ENCODE measurements at places on chromosomes 6 and 20.
A peak's percentile ranks its signal among the peaks of the same experiment; 100 is the strongest.

DNA sequence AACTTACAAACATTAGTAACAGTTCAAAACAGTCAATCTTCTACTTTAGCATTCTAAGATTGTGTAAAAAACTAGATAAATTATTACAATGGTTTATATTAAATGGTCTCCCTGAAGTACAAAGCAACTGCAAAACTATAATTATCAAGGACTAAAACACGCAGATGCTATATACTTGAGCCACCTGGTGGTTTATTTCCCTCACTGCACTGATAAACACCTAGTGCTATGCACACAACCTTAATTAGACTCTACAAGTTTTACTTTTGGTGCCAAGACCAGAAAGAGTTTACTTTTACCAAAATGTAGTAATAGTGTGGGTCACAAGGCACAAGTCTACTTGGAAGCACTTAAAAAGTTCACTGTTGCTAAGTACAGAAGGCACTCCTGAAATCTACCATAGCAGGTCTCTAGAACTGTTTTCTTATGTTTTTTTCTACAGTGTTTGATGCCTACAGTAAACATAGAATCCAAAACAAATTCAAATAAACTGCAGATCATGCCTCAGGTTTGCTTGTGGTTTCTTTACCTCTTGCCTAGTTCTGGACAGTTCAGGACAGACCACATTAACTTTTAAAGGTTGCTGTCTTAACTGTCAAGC, 49.2 kb downstream of the GMDS start:
- peak; percentile 38 for DNase-seq

DNA sequence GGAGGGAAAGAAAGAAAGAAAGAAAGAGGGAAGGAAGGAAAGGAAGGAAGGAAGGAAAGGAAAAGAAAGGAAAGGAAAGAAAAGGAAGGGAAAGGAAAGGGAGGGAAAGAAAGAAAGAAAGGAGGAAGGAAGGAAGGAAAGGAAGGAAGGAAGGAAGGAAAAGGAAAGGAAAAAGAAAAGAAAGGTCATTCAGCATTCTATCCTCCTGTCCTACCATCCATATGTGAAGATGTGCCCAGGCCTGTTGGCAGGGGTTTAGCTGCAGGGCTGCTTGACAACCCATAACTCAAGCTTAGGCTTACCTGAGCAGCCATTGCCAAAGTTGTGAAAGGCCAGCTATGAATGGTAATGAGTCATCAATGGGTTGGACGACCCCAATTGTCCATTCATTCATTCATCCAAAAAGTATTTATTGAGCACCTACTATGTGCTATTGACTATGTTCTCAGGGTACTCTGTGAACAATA, 49.9 kb upstream of the OCSTAMP start:
- no peak for DNase-seq

DNA sequence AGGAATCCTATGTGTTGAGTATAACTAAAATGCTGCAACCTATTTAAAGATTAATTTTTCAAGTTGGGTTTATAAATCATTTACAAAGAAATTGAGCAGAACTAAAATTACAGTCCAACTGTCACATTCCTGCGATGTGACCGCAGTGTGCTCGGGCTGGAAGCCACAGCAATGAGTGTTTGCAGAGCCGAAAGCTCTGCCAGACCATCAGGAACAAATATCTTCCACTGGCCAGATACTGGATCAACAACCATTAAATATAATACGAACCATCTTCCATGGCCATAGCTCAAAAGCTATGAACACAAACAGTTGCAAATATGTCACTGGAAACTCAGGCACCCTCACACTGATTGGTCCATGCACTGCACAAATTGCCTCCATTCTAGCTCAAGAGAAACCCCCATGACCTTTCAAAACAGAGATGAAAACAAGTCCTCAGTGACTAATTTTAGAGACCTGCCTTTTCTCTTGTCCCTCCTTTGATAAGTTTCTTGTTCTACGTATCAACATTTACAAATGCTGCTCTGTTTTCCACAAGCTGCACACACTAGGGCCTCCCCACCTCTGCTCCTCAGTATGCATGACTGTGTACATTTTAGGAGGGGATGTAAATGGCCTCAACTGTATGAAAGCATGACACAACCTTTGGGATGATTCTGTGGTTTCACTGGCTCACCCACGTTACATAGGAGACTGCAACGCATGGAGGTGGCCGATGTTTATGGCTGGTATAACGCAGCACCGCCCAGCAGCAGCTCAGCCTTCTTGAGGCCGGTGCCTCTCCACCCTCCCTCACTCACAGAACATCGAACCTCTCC, 171.7 kb downstream of the WDR27 start:
- no peak for DNase-seq

DNA sequence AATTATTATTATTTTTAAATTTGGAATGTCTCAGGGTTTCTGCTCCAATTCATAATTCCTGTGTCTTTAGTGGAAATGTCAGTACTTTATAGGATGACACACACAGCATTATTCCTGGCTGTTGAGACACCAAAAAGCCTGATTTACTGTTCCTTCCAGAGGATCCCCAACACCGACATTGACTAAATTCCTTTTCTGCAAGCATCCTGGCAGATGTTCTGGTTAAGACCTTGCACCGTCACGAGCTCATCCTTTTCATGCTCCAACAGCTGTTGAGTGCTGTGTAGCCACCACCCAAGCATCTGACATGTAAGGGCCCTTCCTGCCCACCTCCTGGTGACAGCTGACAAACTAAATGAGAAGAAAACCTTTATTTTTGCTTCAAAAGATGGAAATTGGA, 284.3 kb upstream of the SULF2 start:
- no peak for DNase-seq

DNA sequence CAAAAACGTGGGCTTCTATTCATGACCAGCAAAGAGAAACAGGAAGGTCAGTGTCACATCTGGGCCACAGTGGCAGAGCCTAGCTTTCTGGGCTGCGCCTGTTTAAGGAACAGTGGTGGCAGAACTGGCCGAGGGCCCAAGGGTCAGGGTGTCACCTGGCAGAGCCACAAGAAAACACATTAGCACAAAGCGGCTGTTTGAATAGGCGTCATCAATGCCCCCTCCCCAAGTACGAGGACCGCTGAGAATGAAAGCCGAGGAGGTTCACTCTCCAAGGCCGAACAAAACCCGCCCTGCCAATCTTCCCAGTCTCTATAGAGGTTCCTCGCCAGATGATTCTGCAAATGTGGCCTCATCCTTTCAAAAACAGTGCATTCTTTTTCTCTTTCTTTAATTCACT, 125.2 kb upstream of the TRAF3IP2 start:
- DNase-seq = no peak

DNA sequence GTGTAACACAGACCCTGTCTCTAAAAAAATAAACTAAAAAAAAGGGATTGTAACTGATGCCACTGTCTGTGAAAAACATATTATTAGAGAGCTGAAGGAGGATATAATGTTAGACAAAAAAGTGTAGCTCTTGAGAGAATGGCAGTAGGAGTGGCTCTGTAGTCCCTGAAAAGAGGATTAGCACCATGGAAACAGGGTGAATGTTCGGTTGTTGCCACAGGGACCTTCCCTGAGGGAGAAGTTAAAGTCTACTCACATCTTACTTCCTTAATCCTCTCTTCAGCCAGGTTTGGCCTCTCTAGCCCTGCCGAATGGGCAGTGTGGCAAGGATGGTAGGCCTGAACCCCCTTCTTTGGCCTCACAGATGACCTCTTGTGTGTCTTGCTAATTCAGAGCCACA, 12.1 kb downstream of the SCAND1 start:
- no peak for DNase-seq

- no peak for DNase-seq
Observed at GRCh38 chr20:35451295-35451694, 4.1 kb upstream of the CEP250 start.

DNA sequence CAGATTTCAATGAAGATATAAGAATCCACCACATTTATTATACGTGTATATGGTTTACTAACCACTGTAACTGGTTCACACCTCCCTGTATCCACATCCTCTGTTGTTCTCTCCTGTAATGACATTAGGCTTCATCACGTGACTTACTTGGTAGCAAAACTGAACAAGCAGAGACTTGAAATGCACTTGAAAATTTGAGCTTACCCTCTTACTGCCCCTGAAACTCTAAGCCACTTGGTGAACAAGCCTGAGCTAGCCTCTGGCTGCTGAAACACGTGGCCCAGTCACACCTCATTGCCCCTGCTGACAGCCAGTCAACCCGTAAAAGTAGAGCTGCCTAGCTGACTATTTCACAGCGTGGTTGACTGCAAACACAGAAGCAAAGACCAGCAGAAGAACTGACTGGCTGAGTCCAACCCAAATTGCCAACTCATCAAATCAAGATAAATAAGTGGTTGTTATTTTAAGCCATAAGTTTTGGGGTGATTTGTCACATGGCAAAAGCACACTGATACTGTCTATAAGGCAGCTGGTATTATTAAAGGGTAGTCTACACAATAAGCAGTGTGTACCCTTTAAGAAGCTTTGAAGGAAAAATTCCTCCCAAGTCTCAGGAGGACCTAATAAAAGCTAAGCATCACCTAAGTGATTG, 109.0 kb downstream of the RALGAPA2 start:
- no peak for DNase-seq

GRCh38 chr6:166253281-166253681, 54.9 kb downstream of the PRR18 start:
- DNase-seq = no peak

- no peak for DNase-seq
Observed at GRCh38 chr6:83168556-83168955, 24.5 kb downstream of the PGM3 start.

- DNase-seq = no peak
Observed at GRCh38 chr6:12060780-12061609, 48.9 kb downstream of the HIVEP1 start.

GRCh38 chr6:121548131-121548530, 112.7 kb downstream of the GJA1 start:
- DNase-seq = no peak

DNA sequence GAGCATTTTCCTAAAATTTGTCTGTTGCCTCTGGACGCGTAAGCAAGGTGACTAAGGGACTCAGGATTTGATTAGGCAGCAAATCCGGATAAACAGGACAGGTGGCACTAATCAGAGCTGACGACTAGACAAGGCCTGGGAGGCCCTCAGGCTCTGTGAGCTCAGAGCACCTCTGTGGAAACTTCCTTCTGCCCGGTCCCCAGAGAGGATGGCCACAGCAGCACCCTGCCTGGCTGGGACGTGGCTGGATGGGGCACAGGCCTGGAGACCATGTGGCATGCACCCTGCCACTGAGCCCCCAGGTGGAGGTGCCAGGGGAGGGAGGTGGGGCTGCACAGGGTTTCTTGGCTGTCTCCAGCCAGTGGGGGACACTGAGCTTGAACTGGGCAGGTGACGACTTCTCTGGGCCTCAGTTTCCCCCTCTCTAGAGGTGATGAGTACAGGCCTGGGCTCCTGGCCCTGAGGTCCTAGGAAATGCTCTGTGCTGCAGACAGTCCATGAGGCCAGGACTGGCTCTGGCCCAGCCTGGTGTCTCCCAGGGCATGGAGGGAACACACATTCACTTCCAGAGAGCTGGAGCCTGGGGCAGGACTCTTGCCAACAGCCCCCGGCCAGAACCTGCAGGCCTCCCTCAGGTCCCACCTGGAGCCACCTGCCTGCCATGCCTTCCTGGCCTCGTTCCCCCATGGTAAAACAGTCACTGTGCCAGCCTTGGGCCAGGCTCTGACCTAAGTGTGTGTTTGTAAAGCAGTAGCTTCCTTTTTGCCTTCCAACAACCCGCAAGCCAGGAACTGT, 39.6 kb upstream of the STX16 start:
- no peak for DNase-seq

- no peak for DNase-seq
Observed at GRCh38 chr6:158718461-158719046, 68.7 kb downstream of the SYTL3 start.

- no peak for DNase-seq
Observed at GRCh38 chr20:14916360-14916920, 579.0 kb upstream of the FLRT3 start.

DNA sequence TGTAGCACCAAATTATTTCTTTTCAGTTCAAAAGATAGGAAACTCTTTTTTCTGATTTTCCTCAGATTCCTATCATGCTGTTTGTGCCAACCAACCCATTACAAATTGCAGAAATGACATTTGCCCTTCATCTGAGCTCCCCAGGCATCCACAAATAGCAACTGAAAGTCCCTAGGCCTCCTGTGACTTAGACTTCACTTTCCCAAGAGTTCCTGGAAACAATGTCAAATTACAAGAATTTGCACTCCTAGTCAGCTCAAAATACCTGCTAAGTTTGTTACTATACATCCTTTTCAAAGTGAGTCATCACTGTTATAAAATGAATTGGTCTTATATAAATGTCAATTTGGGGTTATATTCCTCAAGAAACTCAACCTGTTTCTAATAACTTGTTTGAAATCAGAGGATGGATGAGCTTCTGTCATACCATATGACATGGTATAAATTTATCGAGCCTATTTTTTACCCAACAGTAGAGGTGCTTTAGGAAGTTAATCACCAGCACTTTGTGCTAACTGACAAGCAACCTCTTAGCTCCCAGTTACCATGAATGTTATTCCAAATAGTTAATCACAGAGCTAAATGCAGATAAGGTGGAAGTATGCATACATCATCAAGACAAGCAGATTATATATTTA, 256.5 kb downstream of the HACE1 start:
- DNase-seq = no peak

DNA sequence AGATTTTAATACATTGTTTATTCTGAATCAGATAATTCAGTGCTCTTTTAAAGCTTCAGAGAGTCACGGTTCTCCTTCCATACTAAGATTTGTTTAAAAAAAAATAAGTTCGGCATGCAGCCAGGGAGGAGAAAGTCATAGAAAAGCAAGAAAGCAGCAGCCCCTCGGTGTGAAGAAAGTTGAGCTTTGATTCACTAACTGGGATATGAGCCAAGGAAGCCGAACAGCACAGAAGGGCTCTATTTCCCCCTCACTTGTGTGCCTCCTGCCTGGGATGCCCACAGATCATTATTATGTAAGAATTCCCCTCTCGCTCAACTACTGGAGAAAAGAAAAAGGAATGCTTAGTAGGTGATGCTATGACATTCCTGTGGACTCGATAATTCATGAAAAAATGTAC, 69.3 kb upstream of the SYNJ2 start:
- DNase-seq = no peak

DNA sequence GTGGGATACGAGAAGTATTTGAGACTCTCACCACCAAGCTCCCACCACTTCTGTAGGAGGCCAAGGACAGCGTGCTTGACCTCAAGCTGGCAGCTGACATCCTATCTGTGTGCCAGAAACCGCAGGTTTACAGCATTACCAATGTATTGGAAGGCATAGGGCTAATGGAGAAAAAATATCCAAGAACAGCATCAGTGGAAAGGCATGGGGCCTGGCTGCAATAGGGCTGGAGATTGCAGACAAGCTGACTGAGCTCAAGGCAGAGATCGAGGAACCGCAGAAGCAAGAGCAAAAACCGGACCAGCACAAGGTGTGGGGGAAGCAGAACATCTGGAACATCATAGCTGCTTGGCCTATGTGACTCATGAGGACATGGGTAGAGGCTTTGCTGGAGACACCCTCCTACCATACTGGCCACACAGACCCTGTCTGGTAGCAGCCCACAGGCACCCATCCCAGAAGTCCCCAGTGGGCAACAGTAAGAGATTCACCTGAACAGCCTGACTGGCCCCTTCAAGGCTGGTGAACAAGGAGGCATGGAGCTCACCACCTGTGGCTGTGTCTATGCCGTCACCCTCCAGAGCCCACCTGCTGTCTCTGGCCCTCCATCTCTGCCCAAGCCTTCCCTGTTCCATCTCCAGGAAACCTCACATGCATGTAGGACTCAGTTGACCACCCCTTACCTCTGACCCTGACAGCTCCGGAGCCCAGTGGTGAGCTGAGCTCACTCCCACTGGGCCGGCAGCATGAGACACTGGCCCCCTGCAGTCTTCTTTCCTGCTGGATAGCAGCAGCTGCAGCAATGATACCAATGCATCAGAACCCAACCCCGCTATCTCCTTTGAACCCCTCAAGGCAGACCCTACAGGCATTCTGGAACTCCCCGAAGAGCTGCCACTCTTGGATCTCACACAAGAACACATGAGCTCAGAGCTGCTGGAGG, 171.1 kb downstream of the KIF6 start:
- DNase-seq = no peak

All from hematopoietic multipotent progenitor cell treated with erythropoietin and hydrocortisone succinate and interleukin-3 and kit ligand, for 15 days (in vitro differentiated cells).